ENCODE measurements at places on chromosomes 6 and 20. TPM values are rescaled to one million over a fixed set of nuclear protein-coding genes. Genes with fewer than 3 reads are reported as not detected.

TBX18 gene
- total RNA-seq = not detected

DNA sequence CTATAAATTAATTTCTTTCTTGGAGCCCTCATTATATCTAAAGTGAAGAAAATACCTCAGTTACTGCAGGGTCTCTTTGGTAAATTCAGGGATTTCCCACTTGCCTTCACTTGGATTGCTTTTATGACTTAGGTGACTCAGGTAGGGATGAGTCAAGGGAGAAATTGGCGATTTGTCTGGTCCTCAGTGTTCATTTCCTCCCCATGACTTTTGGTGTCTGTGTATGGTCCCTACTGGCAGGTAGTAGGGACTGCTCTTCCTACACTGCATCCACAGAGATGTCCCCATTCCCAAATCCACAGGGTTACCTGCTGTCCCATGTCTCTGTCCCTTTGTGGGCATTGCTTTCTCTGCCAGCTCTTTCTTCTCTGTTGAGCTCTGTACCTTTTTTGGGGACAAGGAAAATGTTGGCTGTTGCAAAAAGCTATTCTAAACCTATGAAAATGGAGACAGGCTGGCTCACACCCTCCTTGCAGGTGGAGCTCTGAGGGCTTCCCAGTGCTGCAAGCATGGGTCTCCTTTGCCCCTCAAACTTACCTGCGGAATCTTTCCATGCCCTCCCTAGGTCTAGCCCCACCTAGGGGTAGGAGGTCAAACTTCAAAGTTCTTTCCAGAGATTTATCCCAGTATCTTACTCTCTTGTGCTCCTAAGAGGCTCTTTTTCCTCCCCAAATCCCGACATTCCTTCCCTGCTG lies 211.9 kb downstream of the ZNF217 start:
- no peak overlapping the region for H3K27ac ChIP-seq
- no peaks in the 10 kb centered on the region for H3K36me3 ChIP-seq
- no peaks in the 10 kb centered on the region for H3K4me1 ChIP-seq
- no peak for DNase-seq
- no peaks in the 10 kb centered on the region for H3K27me3 ChIP-seq

DNA sequence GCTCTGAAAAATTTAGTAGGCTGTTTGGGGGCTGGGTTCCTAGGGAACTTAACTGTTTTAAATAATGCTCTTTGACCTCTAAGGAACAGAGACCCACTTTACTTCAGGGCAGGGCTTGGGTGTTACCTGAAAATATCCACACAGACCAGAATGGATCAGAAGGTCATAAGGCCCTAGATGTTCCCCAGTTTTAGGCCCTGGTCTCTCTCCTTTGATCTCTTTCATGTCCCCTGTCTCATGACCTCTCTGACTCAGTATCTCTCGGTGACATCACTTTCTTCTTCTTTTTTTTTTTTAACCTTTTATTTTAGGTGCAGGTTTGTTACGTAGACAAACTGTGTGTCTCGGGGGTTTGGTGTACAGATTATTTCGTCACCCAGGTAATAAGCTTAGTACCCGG lies 272.1 kb upstream of the SGK1 start:
- H3K4me1 ChIP-seq = no peaks in the 10 kb centered on the region
- H3K27me3 ChIP-seq = no peaks in the 10 kb centered on the region
- H3K27ac ChIP-seq = no peak overlapping the region
- DNase-seq = no peak
- H3K36me3 ChIP-seq = no peaks in the 10 kb centered on the region
- H3K4me3 ChIP-seq = no peak overlapping the region

C6orf141 gene
- not detected for total RNA-seq

DNA sequence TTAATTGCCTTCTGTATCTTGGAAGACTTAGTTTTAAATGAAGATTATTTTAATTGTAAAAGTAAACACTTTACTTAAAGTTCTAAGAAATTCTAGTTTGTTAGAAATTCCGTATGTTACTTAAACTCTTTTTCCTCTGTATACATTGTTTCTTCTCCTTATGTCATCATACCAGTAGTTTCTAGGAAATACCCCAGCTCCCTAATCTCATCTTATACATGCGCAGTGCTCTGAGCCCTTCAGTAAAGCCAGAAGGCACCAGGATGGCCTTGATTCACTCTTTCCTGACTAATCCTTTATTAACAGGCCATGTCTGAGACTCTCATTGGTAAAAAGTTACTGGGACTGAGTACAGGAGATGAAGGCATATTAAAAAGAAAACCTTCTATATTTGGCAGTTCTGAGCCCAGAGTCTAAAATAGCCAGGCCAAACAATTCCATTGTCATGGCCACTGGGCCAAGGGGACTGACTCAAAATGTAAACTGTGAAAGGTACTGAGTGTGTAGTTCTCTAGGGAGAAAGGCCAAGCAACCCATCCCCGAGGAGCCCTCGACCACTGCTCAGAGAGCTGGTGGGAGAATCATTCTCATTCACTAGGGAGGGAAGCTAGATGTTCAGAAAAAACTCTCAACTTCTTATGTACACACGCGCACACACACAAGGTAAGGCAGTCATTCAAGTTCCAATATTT lies 25.0 kb downstream of the SLC22A1 start:
- DNase-seq = no peak
- H3K27me3 ChIP-seq = no peaks in the 10 kb centered on the region
- H3K27ac ChIP-seq = no peak overlapping the region
- no peak overlapping the region for H3K4me3 ChIP-seq
- no peaks in the 10 kb centered on the region for H3K36me3 ChIP-seq

DNA sequence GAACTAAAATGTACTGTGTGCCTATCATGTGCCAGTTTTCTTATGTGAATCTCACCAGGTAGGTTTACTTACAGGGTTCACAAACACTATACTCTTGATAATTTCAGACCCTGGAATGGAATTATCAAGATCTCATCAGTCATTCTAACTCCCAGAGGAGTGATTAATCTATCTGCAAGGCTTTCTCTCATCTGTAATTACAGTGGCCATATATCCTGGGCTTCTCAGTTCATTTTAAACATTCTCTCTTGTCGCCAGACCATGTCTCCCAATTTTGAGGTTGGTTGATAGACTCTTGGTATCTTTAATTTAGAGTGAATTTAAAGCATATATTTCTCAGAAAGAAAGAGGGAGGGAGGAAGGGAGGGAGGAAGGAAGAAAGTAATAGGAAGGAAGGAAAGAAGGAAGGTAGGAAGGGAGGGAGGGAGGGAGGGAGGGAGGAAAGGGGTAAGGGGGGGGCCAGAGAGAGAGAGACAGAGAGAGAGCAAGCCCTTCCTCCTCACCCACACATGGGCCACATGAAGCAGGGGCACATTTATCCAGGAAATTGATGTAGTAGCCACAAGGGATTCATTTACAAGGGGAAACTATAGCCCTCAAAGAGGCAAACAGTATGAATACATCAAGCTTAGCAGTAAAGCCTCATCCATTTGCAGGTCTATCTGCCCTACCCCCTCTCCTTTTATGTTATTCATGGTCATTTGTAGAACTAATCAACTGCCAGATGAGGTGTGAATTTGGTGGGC lies 25.8 kb upstream of the NRSN1 start:
- DNase-seq = no peak
- H3K27me3 ChIP-seq = no peaks in the 10 kb centered on the region
- no peaks in the 10 kb centered on the region for H3K4me1 ChIP-seq
- H3K36me3 ChIP-seq = no peaks in the 10 kb centered on the region

TXLNB gene
- not detected for total RNA-seq

DNA sequence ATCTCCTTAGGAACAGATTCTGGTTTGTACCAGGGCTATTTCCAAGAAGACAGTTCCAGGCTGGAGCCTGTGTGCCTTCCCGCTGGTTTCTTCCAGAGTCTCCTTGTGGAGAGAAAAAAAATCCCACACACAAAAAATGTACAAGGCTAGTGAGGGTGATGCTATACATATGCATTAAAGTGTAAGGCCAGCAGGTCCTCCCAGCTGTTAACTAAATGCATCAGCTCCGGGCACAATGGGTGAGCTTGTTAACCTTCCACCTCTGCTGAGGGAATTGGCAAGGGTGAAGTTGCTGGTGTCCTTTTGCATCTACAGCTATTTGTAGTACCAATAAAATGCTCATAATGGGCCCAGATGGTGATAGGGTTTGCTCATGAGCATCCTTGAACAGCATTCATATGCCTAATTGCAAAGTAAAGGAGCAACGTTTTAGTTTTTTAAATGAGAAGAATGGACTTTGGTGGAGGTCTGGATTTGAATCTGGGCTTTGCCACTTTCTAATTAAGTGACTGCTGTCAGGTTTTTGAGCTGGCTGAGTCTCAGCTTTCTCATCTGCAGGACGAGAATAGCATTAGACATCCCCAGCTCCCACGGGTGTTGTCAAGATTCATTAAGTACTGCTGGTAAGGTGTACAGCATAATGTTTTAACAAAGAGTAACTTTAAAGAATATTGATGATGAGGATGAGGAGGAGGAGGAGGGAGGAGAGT lies 361.8 kb downstream of the QKI start:
- no peak for DNase-seq
- H3K36me3 ChIP-seq = no peaks in the 10 kb centered on the region
- no peak overlapping the region for H3K27ac ChIP-seq

- H3K27me3 ChIP-seq = no peaks in the 10 kb centered on the region
- H3K4me3 ChIP-seq = no peak overlapping the region
- no peak for DNase-seq
- H3K4me1 ChIP-seq = peaks cover 23% of the 10 kb centered on the region
- H3K36me3 ChIP-seq = peaks cover 11% of the 10 kb centered on the region
Observed at GRCh38 chr20:2834401-2835110, 5.9 kb downstream of the PCED1A start.

GRCh38 chr6:146335336-146335735 lies 208.3 kb upstream of the RAB32 start:
- no peak for DNase-seq
- H3K27me3 ChIP-seq = no peaks in the 10 kb centered on the region
- H3K36me3 ChIP-seq = no peaks in the 10 kb centered on the region
- no peak overlapping the region for H3K27ac ChIP-seq

SESN1 gene
- total RNA-seq = 44.7 TPM

GRCh38 chr6:137712587-137712986 lies 154.5 kb upstream of the TNFAIP3 start:
- no peaks in the 10 kb centered on the region for H3K27me3 ChIP-seq
- no peaks in the 10 kb centered on the region for H3K36me3 ChIP-seq
- peaks cover 62% of the 10 kb centered on the region for H3K4me1 ChIP-seq
- no peak overlapping the region for H3K4me3 ChIP-seq
- no peak for DNase-seq
- no peak overlapping the region for H3K27ac ChIP-seq

GRCh38 chr6:113317891-113318574 lies 539.1 kb upstream of the MARCKS start:
- H3K4me3 ChIP-seq = no peak overlapping the region
- H3K36me3 ChIP-seq = no peaks in the 10 kb centered on the region
- H3K27me3 ChIP-seq = no peaks in the 10 kb centered on the region
- H3K27ac ChIP-seq = no peak overlapping the region
- DNase-seq = no peak
- H3K4me1 ChIP-seq = no peaks in the 10 kb centered on the region

- no peaks in the 10 kb centered on the region for H3K27me3 ChIP-seq
- no peaks in the 10 kb centered on the region for H3K36me3 ChIP-seq
- DNase-seq = no peak
- no peak overlapping the region for H3K27ac ChIP-seq
- H3K4me1 ChIP-seq = no peaks in the 10 kb centered on the region
Observed at GRCh38 chr6:97524811-97525210, 241.8 kb upstream of the MMS22L start.

DNA sequence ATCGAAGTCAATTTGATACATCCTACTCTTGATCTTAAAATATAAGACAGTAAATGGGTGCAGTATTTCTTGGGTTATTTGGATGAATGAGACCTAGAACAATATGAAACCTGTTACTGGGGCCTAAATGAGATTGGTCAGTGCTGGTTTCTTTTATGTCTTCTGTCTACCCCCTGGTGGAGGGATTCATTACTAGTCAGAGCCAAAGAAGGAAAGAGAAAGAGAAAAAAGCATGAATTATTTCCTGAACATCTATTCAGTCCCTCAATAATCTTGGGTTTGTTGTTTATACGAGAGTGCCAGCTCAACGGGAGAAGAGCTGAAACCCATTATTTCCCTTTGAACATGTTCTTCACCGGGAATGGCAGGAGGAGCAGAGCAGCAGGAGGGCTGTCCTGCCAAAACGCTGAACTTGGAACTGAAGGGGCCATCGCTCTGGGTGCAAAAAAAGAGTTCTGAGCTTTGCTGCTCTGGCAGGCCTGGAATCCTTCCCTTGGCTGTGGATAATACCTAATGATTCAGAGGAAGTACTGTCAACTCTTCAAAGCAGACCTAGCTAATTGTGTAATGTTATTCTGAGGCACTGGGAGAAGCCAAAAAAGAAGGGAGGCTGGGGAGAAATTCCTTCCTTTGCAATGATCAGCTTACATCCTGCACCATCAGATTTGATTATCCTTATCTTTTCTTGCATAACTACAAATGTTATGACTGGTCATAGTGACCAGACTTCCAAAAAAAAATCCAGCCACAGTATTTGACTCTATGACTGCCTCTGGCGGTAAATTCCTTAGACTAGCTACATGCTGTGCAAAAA lies 72.0 kb downstream of the BLOC1S5 start:
- H3K27ac ChIP-seq = no peak overlapping the region
- H3K36me3 ChIP-seq = no peaks in the 10 kb centered on the region
- H3K4me1 ChIP-seq = peaks cover 16% of the 10 kb centered on the region
- DNase-seq = peak; percentile 69
- H3K4me3 ChIP-seq = no peak overlapping the region

DYNLT2 gene
- 4.3 TPM for total RNA-seq

MYT1 gene
- total RNA-seq = 0.58 TPM

DNA sequence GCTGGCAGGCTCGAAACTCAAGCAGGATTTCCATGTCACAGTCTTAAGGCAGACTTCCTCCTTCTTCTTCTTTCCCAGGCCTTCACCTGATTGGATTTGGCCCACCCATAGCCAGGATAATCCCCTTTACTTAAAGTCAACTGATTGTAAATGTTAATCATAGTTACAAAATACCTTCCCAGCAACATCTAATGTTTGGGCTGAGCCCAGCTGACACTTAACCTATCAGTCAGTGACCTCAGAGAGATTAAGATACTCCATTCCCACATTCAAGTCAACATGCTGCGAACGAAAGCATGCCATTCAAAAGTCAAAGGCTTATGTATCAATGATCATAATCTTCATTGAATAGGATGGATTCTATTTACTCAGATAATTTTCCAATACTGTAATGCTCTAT lies 16.0 kb downstream of the MAP7 start:
- no peak overlapping the region for H3K27ac ChIP-seq
- H3K4me3 ChIP-seq = no peak overlapping the region
- no peak for DNase-seq

DNA sequence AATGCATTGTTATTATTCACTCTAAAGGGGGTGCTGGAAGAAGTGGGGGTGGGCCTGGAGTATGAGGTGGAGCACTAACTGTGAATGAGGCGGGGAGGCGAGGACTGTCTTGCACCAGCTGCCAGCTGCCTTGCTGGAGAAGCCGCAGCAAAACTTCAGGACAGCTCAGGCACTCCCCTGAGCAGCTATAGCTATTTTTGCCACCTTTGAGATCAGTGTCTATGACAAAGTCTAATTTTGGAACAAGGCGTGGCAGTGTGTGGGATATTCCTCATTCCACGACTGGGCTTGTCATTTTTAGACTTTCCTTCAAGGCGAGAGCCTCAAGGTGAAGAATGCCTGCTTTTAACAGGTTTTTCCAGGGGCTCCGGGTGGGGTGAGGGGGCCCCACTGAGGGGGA lies 143.8 kb downstream of the DOK5 start:
- H3K4me3 ChIP-seq = no peak overlapping the region
- no peak for DNase-seq
- H3K36me3 ChIP-seq = no peaks in the 10 kb centered on the region
- H3K4me1 ChIP-seq = no peaks in the 10 kb centered on the region
- no peak overlapping the region for H3K27ac ChIP-seq

Data from HepG2 (cell line).